Bronchial epithelial cell (primary cell): ENCODE measurements at places on chromosomes 3 and 15. TPM values are rescaled to one million over a fixed set of nuclear protein-coding genes. Genes with fewer than 3 reads are reported as not detected.

AQP9 gene
- total RNA-seq, result not detected in 2 replicates

GOLGA8J gene
- not detected in 2 replicates for total RNA-seq

AADACL2 gene
- total RNA-seq, result not detected in 2 replicates

NR1I2 gene
- not detected in 2 replicates for total RNA-seq

SERINC4 gene
- 0.13 TPM in 1 of 2 replicates, not detected in the other for total RNA-seq
